Activated T-cell treated with anti-CD3 and anti-CD28 coated beads, Interleukin-2, amount 50 U/mL, for 72 hours (primary cell): ENCODE measurements at places on chromosomes 13 and 19. TPM values are rescaled to one million over a fixed set of nuclear protein-coding genes. Genes with fewer than 3 reads are reported as not detected.
A peak's percentile ranks its signal among the peaks of the same experiment; 100 is the strongest.

DNA sequence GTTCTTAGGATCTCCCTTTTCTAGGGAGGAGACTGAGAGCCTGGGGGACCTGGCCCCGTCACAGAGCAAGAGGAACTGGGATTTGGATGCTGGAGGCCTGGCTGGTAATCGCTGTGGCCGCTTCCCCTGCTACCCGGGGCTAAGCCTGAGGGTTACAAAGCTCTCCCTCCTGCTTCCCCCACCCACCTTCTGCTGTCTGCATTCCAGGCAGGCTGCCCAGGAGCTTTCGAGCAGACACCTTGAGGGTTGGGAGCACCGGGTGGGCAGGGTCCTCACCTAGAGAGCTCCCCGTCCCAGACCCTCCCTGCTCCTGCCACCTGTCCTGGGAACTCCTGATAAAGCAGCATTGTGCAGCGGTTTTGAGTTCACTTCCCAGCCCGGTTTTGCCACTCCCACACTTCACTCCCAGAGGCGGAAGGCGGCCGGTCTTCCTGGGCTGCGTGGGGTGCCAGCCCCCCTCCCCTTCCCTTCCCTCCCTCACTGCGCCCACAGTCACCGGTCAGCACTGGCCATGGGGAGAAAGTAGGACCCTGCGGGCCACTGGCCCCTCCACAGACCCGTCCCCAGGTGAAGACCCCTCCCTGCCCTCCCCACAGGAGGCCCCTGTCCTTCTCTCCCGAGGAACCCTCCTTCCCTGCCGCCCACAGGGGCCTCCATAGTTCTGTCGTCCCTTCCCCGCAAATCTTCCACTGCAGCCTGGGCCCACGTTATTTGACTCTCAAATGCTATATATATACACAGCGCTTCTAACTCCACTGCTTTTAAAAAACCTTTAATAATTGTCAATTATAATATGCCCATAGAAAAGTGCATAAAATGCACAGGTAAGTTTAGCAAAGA lies 8.1 kb downstream of the PAK4 start:
- no peak for DNase-seq

DNA sequence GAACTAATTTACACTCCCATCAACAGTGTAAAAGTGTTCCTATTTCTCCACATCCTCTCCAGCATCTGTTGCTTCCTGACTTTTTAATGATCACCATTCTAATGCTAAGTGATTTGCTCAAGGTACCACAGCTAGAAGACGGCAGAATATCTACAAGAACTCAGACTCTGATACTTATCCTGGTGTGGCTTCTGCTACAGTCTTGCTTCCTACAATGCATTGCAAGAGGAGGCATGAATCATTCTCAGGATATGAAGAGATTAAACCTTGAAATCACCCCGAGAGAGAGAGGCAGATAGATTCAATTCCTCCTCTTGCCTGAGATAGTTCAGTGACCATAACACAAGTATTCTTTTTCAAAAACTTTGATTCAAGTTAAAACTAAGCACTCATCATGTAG lies 306.4 kb downstream of the TBC1D4 start:
- no peak for DNase-seq

GRCh38 chr19:13064092-13064489 lies 38.6 kb downstream of the LYL1 start:
- DNase-seq = no peak

DNA sequence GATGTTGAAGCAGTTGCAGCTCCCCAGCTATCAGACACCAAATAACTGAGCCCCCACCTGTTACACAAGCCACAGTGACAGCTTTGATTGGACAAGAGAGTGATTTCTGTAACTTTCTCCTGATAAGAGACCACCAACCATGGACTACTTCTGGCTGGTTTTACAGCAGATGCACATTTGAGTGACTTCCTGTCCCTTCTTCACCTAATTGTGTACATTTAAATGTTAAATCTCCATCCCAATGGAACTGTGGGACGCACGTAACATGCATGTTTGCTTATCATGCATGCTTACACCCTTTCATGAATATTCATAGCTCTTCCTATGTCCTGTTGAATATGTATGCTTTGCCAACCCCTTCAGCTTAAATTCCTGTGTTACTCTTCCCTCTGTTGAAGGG lies 6.0 kb upstream of the TNFSF11 start:
- no peak for DNase-seq

GRCh38 chr13:48319531-48320398 lies 16.2 kb downstream of the RB1 start:
- no peak for DNase-seq

DNA sequence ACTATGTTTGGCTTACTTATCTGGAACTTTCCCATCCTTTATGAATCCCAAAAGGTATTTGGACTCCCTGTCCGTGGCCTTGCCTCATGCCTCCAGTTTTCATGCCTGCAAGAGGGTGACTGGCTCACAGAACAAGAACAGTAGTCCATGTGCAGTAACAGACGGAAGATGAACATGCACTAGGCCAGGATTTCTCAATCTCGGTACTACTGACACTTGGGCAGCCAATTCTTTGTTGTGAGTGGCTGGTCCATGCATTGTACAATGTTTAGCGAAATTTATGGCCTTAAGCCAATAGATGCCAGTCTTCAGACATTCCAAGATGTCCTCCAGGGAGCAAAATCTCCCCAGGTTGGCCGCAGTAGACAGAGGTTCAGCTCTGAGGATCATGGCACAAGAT lies 61.9 kb downstream of the DOCK9 start:
- no peak for DNase-seq

Gene KCNK6
- total RNA-seq = 10.2 TPM

DNA sequence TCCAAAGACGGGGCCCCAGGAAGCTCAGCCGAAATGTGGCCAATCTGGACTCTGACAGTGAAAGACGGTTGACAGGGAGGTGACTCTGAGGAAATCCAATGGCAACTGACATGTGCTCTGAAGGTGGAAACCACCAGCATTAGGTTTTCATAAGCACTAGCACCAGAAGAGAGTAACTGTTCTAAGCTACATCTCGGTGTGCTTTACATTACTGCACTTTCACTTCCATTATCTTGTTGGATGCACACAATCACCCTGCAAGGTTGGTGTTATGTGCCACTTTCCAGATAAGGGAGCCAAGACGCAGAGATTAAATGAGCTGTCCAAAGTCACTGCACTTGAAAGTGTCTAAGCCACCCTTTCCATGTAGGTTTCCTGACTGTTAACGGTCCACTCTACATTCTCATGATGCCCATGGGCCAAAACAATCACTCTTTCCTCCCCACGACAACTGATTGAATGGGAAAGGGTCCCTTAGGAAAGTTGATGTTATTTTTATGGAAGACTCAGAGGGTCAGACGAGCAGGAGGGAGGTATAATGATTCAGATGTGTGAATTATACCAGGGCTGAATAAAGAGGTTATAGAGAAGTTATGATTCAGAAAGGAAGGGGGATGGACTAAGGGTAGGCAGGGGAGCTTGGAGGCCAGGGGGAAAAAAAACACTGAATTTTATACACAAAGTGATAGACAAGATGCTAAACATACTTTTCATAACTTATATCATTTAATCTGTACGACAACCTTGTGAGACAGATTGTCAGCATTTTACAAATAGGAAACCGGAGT lies 52.8 kb downstream of the RUBCNL start:
- DNase-seq = no peak

GRCh38 chr19:4738734-4739133 lies 15.1 kb upstream of the DPP9 start:
- no peak for DNase-seq

- DNase-seq = no peak
These were observed 15.9 kb downstream of the SUGP1 start for GRCh38 chr19:19304186-19304965.

DNA sequence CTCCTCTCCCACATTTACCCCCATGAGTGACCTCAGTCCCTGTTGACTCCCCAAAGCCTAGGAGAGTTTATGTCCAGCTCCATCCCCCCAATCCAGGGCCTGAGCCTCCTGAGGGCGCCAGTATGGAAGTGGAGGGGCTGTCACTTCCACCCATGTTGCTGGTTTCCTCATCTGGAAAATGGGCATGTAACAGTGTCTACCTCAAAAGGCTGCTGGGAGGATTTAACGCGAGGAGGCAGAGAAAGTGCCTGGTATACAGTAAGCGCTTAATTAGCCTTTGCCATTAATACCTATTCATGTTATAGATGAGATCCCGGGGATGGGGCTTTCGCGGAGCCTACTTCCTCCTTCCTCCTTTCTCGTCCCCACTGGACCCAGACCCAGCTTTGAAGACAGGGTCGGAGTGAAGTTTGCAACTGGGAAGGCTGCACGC lies 476 bp downstream of the TYK2 start:
- peak; percentile 13 for DNase-seq

Gene ZNF430
- total RNA-seq = 27.7 TPM

DNA sequence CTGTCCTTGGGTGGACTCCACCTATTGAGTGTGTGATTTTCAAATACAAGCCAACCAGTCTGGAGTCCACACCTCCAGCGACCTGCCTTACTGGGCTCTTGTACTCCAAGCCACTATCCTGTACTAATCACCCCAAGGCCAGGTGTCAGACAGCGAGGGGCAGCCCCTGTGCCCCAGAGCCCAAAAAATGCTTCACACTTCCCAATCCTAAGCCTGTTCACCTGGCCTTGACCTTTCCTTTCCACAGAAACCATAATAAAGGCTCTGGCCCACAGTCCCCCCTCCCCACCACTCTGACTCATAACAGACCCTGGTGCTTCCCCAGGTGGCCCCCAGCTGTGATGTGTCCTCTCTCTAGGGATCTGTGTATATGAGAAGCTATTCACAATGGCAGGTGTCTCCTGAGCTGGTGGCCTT lies 3.9 kb downstream of the CD209 start:
- peak; percentile 8 for DNase-seq

Gene POSTN
- total RNA-seq = not detected

- DNase-seq = no peak
These were observed 12.9 kb upstream of the LRRC4B start for GRCh38 chr19:50580970-50581634.

Gene IZUMO4
- total RNA-seq = 28.5 TPM
